ENCODE measurements at places on chromosomes 12 and 14.

DNA sequence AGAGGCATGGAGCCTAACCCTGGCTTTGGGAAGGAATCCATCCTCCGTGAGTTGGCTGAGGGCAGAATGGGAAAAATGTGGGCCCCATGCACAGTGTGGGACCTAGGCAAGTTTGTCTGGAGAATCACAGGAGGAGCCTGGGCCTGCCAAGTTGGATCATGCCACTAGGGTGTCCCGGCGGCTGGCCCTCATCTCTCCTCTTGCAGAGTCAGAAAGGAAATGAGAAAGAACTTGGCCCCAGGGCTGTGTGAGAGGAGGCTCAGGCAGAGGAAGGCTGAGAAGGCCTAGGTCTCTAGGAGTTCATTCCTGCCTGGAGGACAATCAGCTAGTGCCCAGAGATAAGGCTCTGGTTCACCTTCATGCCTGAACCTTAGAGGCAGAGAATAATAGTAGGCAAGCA is 2.5 kb upstream of the ESRRB start:
- DNase-seq, result no peak

DNA sequence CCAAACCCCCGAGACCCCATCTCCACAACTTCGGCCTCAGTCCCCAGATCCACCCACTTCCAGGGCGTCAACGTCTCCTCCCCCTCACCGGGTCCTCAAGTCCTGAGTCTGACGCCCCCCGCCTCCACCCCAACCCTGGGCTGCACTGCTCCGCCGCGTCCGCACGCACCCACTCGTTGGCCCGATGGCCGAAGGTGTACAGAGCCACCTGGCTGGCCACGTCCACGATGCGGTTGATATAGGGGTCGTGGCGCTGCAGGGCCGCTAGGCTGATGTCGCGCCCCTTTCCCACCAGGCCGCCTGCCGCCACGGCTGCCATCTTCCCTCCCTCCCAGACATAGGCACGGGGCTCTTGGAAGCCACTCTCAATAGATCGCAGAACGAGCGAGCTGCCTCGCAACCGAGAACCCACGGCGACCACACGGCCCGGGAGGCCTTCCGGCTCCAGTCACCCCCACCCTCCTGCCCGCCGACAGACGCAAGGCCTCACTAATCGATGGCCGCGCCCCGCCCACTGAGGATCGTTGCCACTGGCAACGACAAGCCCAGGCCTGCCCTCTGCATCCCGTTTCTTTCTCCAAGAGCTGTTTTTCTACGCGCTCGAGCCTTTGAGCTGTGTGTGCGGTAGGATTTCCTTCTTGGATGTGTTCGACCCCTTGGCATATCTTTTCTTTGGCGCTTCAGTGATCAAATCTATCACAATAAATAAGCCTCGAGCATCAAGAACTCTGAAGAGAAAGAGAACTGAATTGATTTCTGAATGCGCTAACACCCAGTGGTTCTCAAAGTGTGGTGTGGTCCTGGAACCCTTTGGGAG is at the start of gene DCP1B:
Gene DCP1B, minus strand, starts transcription at position 345 of the 817 bp plus-strand sequence. Its CDS starts 26 bp downstream, at position 319.
- DNase-seq, result peak; percentile 82

DNA sequence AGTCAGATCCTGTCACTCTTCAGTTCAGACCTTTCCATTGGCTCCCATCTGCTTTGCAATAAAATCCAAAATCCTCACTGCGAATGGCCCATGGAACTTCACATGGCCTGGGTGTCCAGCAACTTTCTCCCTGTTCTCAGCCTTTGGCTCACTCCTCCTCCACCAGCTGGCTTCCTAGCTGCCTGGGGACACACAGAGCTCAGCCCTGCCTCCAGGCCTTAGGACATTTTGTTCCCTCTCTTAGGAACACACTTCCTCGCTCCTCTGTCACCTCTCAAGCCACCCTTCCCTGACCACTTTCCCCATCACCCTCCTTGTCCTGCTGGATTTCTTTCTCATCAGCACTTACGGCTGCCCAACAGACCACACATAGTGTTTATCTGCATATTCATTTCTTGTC is 419.6 kb downstream of the MED13L start:
- DNase-seq, result no peak

DNA sequence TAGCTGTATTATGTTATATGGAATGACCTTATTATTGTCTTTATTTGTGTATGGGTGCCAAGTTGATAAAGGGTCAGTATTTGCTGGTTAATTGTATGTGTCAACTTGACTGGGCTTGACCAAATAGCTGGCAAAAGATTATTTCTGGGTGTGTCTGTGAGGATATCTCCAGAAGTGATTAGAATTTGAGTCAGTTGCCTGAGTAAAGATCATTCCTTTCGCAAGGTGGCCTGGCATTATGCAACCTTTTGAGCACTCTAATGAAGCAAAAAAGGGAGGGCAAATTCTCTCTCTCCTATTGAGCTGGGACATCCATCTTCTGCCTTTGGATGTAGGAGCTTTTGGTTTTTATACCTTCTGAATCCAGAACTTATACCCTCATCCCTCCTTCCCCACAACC is 82.2 kb downstream of the ATXN7L3B start:
- DNase-seq, result no peak

GRCh38 chr12:19710811-19711793 is 271.8 kb downstream of the AEBP2 start:
- DNase-seq, result no peak

DNA sequence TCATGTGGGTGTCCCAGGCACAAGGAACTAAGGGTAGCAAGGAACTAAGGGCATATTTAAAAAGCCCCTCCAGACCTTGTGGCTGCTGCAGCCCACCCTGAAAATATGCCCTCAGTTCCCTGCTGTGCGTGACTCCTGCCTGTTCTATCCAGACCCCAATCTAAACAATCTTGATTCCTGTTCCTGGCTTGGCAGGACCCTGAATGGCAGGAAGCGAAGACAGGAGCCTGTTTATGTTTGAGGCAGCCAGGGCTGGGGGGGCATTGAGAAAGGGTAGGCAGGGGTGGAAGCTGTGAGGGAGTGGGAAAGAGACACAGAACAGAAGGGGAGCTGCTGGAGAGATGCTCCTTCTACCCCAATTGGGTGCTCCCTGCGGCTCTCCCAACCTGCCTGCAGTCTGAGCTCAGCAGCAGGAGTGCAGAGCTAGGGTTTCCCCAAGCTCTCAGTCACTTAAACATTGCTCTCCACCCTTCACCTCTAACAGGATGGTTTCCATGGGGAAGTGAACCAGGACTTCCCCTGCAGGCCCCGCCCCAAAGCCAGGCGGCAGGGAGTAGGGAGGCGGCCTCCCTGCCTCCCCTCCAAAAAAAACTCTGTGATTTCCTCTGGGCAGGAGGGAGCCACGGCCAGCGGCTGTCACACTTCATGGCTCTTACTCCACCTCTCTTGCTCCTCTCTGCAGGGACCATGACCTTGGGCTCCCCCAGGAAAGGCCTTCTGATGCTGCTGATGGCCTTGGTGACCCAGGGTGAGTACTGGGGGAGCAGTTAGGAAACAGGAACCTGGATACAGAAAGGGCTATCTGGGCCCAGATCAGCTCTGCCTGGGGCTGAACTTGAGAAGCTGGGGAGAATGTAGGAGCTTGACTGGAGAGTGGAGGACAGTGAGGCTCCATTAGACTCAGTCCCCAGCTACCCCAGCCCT is 4.7 kb downstream of the ACVRL1 start:
- DNase-seq, result no peak
